Amygdala (tissue), 56 donors: ENCODE measurements at places on chromosomes 4 and X.

- DNase-seq: no peak
Measured at GRCh38 chrX:63327788-63328187, 23.3 kb downstream of the SPIN4 start.

- no peak for DNase-seq
Measured at GRCh38 chr4:121076416-121076815, 4.1 kb upstream of the NDNF start.

- DNase-seq: no peak
Measured at GRCh38 chrX:13938051-13938828, 91.5 kb downstream of the GEMIN8 start.

DNA sequence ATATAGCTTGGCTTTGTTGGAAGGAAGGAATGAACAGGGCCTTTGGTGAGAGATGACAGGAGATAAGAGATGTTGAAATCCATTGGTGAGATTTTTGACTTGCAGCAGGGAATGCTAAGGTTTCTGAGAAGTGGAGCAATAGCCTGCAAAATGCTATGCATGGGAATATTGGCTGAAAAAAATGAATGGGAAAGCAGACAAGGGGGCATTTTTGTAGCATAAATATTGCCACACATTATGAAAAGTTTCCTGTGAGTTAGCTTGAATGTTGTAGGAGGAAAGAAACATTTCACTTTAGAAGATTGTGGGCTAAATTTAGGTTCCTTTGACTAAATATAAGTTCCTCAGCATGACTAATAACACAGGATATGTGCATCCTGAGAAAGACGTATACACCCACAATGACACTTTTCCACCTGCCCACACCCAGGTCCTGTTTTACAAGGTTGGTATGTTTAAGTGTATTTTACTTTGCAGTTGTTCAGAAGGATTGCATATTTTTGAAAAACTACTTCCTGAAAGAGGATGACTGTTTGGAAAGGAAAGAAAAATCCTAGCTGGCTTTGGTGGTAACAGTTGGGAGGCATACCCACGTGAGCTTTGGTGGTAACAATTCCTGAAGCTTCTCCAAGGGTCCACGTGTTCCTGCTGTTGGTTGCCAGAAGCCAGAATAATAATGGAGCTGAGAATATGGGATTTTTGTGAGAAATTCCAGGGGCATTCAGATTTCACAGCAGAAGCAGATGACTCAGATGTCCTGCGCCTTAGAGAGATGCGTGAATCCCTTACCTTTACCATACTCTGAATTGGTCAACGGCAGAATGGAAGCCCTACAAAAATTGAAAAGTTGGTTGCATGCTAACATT lies 28.5 kb downstream of the PHEX start:
- no peak for DNase-seq

DNA sequence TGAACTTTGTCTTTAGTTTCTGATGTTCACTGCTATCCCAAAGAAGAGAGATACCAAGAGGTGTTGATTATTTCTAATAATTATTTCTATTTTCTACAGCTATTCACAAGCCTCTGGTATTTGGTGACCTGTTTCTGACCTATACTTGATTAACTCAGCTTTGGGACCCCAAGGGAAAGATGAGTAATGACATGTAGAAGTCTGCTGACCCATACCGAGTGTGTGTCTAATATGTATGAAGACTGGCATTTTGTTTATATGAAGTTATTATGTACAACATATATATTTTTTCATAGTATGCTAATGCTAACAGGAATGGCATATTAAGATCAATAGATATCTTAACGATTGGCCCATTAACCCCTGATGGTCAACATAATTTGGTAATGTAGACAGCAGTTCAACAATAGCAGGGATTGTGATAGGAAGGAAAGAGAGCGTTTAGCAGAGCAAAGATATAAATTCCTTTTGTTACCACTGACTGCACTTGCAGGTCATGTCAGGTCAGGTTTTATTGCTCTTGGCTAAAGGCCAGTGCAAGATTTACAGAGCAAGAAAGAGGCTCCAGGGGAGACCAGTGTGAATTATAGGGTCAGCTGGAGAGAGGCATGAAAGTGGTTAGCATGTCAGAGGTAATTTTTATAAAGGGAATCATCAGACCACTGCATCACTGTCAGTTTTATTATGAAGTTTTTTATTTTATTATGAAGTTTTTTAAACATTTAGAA lies 94.7 kb upstream of the DIPK2B start:
- DNase-seq: no peak

DNA sequence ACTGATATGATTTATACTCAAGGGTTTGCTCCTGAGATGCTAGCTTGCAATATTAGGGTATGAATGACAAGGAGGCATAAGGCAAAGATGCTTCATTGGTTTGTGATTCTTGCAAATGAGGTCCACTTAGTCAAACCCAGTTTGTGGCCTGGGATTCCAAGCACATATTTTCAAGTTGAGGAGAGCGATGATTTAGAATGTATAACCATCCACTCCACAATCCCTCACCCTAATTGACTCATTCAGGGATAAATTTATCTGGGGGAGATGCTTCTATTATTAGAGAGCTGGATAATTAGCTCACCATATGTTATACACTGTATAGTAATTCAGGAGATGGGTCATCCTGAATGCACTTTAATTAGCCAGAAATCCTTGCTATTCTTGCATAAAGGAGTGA lies 118.3 kb upstream of the PUDP start:
- DNase-seq: no peak

- no peak for DNase-seq
Measured at GRCh38 chr4:154456240-154456639, 35.4 kb downstream of the DCHS2 start.

DNA sequence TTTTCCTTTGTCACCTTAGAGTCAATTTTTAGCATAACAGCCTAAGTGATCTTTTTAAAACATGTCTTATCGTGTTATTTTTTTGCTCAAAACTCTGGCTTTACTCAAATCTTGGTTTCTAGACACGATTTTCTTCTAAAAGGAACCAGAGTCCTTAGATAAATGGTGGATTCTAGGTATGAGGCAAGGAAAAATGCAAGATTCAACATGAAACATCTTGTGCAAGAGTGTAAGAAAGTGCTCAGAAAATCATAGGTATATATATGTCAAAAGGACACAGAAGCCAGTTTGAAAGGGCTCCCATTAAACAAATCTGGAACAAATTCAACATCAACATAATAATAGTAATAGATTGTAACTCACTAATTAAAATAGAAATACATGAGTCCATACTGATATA lies 8.1 kb upstream of the ADGRG4 start:
- no peak for DNase-seq

- no peak for DNase-seq
Measured at GRCh38 chr4:188876881-188877280, 737.6 kb downstream of the TRIML1 start.

DNA sequence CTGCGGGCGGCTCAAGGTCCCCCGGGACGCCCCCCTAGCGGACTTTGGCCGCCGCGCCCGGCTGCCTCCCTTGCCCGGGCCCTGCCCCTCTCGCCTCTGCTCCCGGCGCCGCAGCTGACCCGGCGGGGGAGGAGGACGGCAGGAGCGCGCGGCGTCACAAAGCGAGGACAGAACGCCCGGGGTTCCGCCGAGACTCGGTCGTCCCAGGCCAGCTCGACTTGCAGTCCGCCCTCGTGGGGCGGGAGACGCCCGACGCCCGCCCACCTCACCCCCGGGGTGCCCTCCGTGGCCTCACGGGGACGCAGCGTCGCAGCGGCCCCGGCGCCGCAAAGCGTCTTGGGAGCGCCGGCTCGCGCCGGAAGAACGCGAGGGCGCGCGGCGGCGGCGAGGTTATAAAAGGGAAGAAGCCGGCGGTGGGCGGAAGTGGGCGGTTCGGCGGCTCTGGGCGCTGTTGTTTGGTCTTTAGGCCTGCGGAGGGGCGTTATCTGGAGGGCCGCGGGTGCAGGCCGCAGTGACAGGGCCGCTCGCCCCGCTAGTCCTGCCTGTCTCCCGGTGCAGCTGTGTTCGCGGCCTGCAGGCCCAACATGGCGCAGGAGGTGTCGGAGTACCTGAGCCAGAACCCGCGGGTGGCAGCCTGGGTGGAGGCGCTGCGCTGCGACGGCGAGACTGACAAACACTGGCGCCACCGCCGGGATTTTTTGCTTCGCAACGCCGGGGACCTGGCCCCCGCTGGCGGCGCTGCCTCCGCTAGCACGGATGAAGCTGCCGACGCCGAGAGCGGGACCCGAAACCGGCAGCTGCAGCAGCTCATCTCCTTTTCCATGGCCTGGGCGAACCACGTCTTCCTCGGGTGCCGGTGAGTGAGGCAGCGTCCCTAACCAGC lies at the start of gene CDKN2AIP:
Gene CDKN2AIP (plus strand): TSS at position 423 of the 883 bp plus-strand sequence. CDS start 162 bp downstream, at position 585.
- peak; percentile 90 for DNase-seq

DNA sequence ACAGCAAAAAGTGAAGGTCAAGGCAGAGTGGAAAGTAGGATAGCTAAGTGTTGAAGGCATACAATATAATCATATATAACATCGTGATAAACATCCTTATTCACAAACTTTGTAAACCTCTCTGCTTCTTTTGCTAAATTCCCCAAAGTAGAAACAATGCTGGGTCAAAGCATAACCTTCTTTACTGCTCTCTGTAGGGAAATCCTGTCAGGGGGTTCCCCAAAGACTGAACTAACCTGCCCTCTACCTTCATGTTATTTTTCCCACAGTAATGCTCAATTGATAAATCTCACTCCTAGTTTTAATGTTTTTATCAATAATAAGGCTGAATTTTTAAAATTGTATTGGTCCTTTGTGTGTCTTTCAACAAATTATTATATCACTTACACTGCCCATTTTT lies 55.7 kb downstream of the DCHS2 start:
- DNase-seq: no peak
